ENCODE measurements at places on chromosomes 13 and 19.

- no peak for DNase-seq
Measured at GRCh38 chr13:47603365-47603764, 397.7 kb downstream of the SUCLA2 start.

GRCh38 chr19:51147663-51148062 lies 5.6 kb downstream of the SIGLEC7 start:
- DNase-seq: no peak

DNA sequence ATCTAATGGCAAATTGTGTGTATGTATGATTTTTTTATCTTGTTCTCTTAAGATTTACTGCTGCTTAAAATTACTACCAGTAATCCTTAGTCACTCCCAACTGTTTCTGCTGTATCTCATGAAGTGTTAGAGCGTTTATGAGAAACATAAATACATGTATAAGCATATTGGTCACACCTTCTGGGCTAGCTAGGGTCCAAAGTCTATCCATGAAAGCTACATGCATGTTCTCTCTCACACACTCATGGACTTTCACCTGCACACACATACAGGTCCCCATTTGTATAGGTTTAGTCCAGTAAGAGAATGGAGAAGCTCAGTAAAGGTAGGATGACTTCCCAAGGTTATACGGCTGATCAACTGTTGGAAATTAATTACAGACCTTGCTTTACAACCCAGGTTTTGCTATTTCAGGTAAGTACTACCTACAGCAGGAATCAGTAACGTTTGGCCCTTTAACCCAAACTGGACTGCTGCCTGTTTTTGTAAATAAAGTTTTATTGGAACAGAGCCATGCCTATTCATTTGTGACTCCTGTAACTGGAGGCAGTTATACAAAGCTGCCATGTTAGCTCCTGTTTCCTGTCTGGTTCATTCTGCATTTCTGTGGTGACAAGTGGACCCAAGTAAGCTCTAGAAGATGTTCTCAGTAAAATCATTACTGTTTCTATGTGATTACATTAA lies 15.3 kb downstream of the METTL21C start:
- DNase-seq: no peak

DNA sequence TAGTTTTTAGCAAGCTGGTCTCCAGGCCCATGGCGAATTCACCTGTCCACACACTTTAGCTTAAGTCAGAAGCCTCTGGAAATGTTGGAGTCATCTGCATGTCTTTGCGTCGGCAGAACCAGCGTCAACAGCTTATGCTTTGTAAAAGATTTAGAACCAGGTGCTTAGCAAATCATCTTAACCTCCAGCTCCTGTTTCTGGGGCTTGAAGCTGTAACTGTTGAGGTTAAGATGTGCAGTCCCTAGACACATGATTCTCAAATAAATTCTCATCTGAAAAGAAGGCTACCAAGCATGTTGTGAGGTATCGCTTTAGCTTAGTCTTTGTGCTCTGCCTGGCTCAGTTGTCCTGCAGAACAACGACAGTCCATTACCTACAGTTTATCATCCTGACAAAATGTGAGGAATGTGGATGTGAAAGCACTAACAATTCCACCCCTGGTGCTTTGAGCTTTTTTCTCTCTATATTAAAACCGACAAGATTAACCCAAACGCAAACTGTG lies 4.4 kb downstream of the EFNB2 start:
- no peak for DNase-seq

- no peak for DNase-seq
Measured at GRCh38 chr13:54536112-54536511, 1507.5 kb downstream of the OLFM4 start.

- DNase-seq: peak; percentile 67
Measured at GRCh38 chr19:48858984-48859710, 9.3 kb downstream of the PLEKHA4 start.

DNA sequence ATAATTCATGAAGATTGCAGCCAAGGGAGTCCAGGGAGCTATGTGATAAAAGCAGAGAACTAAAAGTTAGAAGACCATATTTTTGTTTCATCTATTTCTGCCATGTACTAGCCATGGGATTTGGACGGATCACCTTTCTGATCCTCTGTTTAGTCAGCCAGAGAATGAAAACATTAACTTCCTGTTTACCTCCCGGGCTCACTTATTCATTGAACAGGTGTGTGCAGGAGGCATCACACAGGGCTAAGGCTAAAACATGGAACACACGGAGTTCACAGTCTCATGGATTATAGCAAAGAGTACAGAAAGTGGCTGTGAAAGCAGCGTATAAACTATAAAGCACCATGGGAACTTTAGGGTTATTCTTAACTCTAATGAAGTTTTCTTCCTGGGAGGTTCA lies 96.8 kb downstream of the GPR12 start:
- no peak for DNase-seq

DNA sequence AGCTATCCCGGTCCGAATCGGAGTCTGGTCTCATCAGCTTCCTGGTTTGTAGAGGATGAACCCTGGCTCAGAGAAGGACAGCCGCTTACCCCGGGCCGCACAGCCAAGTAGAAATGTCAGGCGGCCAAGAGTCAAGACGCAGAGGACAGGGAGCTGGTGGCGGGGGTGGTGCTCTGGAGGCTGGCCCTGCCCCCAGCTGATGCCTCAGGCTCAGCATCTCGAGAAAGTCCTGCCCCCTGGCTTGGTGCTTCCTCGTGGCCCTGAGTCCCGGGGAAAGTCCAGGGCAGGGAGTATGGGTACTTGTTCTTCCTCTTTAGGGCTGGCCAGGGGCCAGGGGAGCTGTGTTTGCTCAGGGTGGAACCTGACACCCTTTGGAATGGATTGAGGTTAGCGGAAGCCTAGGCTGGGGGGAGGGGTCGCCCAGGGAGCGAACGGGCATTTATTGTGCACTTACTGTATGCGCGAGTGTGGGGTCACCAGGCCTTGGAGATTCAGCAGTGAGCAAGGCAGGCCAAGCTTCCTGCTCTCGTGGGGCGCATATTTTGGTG lies 2.2 kb downstream of the TJP3 start:
- peak; percentile 96 for DNase-seq

GRCh38 chr19:49857061-49857837 lies 6.3 kb downstream of the PTOV1 start:
- DNase-seq: no peak

DNA sequence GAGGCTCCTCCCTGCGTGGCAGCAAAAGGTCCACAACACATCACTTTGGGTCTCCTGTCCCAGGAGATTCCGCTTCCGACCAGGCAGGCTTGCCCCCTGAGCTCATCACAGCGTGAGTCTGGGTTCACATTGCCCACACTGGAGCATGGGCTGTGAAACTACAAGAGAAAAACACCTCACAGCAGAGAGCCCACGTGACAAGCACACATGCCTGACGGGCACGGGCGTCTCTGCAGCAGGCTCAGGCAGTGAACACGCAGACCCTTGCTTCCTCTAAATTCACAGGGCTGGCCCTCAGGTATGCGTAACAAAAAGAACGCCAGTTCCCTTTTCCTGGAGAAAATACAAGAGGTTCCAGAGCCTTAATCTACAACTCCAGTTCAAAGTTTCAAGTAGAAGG lies 41.9 kb downstream of the RASA3 start:
- no peak for DNase-seq

GRCh38 chr13:114077933-114078325 lies 54.5 kb downstream of the RASA3 start:
- DNase-seq: no peak

- DNase-seq: no peak
Measured at GRCh38 chr13:109862627-109863026, 76.2 kb upstream of the IRS2 start.

GRCh38 chr13:37416291-37417059 lies 182.1 kb downstream of the POSTN start:
- DNase-seq: no peak

DNA sequence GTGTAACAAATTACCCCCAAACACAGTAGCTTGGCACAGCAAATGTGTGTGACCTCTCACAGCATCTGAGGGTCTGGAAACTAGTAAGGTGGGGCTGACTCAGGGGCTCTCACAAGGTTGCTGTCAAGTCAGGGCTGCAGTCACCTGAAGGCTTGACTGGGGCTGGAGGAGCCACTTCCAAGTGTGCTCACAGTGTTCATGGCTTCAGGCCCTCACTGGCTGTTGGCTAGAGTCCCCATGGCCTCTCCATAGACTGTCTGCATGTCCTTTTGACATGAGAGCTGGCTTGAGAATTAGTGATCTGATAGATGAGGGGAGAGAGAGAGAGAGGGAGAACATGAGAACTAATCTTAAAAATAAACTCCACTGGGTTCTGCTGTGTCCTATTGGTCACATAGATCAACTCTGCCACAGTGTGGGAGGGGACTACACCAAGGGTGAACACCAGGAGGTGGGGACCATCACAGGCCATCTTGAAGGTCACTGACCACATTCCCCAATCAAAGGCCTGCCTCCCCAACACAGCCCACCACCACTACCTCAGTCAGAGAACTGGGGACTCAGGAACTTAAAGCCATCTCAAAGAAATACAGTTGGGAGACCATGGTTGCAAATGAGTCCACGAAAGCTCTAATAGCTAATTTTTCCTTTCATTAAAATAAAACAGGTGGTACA lies 38.2 kb upstream of the KATNAL1 start:
- DNase-seq: no peak

GRCh38 chr19:48896191-48896720 lies 2.3 kb downstream of the TULP2 start:
- no peak for DNase-seq

DNA sequence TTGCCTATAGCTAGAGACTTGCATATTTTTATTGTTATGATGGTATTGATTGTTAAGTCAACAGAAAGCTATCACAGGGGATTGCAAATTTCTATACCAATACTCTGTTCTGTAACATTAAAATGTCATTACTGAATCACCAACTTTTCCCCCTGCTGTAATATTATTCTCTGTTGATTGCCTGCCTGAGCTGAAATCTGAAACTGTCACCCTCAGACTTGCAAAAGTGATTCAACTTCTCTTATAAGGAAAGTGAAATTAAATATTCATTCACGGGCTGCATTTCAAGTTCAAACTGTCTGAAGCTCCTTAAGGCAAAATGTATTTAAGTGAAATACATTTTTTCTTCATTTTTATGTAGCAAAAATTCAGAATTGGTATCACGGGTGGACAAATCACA lies 723.2 kb downstream of the PCDH9 start:
- no peak for DNase-seq

- DNase-seq: no peak
Measured at GRCh38 chr13:75430436-75431209, 51.3 kb downstream of the TBC1D4 start.

GRCh38 chr13:79190932-79191331 lies 215.1 kb downstream of the RBM26 start:
- DNase-seq: no peak

- DNase-seq: peak; percentile 81
Measured at GRCh38 chr19:3036119-3036976, 7.3 kb upstream of the TLE2 start.
